ENCODE measurements at places on chromosomes 11 and 22.

DNA sequence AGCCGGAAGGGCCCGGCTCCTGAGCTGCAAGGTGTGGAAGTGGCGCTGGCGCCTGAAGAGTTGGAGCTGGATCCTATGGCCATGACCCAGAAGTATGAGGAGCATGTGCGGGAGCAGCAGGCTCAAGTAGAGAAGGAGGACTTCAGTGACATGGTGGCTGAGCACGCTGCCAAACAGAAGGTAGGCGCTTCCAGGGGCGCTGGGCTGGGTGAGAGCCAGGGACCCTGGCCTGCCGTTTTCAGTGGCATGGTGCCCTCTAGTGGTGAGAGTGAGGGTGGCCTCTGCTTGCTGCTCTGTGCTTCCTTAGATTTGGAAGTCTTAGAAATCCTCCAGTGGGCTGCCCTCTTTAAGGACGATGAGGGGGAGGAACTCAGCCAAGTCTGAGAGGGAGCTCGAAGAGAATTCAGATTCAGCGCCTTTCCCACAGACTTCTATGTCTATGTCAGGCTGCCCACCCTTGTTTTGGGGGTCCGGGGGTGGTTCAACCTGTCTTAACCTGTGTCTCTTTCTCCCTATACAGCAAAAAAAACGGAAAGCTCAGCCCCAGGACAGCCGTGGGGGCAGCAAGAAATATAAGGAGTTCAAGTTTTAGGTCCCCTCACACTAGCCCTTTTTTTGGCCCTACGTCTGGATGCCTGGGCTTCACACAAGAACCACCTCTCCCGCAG is 1.8 kb upstream of the PACS1 start:
- DNase-seq, result peak; percentile 88

DNA sequence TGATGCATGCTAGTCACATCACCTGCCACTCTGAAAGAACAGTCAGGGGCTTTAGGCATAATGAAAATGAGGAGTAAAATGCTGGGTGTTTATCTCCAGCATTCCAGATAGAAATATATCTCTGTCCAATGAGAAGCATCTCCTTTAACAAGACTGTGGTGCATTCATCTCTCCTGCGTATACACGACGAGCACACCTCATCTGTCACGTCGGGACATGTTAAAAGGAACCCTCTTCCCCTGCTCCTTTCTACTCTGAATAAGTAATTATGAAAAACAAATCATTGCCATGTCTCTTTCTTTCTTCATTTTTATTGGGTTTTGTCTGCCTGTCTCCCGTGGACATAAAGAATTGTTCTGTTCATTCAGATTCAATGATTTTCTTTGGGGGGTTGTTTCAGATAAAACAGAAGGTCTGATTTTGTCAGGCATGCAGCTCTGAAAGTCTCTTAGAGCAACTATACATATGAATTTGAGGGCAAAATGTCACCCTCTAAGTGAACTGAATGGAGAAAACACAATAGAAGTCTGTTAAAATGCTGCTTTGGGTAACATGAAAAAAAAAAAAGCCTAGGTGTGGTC is 195.0 kb downstream of the MAML2 start:
- no peak for DNase-seq

DNA sequence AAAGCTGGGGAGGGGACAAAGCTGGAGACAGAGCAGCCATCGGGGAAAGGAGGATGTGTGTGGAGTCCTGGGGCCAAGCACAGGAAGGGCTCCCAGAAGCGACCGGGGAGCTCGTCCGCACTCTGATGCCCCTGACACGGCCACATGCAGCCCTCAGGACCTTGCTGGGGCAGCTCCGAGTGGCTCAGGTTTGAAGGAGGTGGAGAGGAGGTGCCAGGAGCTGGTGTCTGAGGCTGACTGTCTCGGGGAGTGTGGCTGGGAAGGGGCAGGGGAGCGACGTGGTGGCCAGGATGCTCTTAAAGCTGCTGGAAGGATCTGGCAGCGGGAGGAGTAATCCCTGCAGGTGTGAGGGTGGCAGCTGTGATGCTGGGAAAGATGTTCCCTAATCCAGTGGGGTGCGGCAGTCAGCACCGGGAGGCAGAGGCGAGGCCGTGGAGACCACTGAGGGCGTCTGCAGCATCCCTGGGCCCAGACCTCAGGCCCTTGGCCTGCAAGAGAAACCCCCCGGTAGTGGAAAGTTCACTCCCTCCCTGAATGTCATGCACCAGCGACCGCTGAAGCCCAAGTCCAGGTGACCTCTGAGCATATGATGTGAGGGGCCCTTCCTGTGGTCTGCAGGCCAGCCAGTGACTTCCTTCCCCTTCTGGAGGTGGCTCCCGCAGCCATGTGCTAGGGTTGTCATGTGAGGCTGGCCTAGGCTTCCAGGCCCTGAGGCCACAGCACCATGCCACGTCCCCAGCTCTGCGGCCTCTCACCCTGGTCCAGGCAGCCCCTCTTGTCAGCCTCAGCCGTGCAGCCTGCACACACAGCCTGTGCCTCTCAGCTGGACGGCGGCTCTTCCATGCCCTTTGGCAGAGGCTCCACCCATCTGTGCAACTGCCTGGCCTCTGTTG is 17.2 kb upstream of the CTSD start:
- peak; percentile 17 for DNase-seq

DNA sequence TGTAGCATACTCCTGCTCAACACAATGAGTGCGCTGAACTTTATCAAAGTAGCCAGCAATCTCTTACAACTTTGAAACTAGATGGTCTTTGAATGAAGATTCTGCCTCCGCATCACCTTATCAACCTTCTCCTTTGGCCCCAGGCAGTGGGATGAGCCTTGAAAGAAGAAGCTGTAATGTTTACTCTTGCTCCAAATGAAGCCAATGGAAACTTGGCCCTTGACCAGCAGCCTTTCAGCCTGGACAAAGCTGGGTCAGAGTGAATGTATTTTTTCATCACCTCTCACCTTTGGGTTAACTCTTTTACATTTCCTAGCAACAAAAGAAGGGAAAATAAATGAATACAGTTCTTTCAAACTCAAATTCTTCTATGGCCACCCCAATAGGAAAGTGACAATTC is 359.1 kb downstream of the KCNA4 start:
- DNase-seq, result no peak

DNA sequence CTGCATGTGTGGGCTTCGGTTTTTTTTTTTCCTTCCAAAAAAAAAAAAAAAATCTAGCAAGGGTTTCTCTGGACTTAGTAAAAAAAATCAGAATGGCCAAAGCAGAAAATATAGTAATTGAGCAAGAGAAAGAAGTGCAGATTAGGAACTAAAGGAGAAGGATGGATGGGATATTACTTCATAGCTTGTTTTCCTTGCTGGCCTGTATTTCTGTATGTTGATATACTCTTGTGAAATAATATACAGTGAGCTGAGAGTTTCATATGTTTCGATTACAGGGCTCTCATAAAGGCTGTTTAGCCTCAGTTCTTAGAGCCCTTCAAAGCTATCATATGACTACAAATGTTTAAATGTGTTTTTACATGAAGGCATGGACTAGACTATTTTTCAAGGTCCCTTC is 34.3 kb upstream of the NFRKB start:
- DNase-seq, result no peak

- no peak for DNase-seq
These were observed 933 bp downstream of the OLFML1 start for GRCh38 chr11:7486098-7486780.

DNA sequence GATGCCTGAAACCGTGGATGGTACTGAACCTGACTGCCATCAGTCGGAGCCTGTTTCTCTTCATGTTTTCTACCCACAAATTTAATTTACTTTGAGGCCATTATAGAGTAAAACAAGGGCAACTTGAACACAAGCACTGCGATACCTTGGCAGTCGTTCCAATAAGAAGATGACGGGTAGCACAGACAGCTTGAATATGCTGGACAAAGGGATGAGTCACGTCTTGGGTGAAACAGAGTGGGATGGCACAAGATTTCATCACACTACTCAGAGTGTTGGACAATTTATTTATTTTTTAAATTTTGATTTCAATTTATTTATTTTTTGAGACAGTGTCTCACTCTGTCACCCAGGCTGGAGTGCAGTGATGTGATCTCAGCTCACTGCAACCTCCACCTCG is 5.7 kb downstream of the DIXDC1 start:
- no peak for DNase-seq

DNA sequence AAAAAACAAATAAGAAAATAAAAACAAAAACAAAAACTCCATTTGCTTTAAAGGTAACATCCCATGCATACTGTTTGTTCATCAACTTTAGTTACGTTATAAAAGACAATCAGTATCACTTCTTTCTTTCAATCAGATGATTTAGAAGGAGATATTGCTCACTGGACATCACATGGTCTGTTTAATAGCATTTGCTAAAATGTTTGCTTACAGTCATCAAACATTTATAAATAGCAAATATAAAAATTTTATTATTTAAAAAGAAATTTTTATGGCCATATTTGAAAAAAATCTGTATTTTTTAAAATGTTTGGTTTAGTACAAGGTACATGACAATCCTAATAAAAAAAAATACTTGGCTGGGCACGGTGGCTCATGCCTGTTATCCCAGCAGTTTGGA is 22.6 kb downstream of the MMP26 start:
- no peak for DNase-seq

- DNase-seq, result no peak
These were observed 17.1 kb upstream of the PAX6 start for GRCh38 chr11:31828217-31828616.

DNA sequence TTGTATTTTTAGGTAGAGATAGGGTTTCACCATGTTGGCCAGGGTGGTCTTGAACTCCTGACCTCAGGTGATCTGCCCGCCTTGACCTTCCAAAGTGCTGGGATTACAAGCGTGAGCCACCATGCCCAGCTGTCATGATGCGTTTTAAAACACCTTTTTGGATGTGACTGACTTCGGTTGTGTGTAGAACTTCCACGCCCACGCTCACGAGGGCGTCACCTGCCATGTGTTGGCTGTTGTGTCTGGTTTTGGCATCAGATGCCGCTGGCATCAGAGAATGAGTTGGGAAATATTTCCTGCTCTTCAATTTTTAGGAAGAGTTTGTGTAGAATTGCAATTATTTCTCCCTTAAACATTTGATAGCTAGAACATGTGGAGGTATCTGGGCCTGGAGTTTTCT is 109.1 kb downstream of the KCNQ1 start:
- DNase-seq, result peak; percentile 34

DNA sequence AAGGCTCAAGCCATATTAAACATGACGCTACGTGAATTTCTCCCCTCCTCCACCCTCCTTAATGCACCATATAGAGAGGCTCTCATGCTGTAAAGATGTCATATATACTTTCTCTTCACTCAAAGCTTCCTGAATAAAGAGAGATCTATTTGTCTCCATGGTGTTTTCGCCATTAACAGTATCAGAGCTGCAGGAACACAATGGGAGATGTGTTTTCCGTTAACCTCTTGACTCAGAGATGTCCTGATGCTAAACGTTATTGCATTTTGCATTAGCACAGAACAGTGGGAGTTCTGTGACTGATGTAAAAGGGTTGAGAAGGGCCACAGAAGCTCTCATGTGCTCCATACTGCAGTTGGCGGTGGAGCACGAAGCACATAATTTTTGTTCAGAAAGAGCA is 25.7 kb upstream of the BLID start:
- no peak for DNase-seq

DNA sequence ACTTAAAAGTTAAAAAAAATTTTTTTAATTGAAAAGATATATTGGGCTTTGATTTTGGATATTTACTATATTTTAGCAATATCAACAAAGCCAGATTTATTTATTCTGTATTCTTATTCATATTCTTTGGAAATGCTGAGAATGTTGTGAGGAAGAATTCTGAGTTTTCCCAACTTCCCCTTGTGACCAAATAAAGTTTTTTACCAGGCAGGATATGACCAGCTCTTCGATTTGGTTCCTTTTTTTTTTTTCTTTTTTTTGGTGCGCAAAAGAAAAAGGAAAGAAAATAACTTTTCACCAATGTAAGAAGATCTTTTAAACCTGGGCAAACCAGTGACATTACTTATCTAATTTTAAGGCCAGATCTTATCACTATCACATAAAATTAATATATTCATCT is 12.9 kb downstream of the TCP11L1 start:
- DNase-seq, result no peak

Data from kidney (tissue), 22 donors.